Activated CD8-positive, alpha-beta memory T cell treated with anti-CD3 and anti-CD28 coated beads for 24 hours (primary cell): ENCODE measurements at places on chromosomes 16 and 17.

DNA sequence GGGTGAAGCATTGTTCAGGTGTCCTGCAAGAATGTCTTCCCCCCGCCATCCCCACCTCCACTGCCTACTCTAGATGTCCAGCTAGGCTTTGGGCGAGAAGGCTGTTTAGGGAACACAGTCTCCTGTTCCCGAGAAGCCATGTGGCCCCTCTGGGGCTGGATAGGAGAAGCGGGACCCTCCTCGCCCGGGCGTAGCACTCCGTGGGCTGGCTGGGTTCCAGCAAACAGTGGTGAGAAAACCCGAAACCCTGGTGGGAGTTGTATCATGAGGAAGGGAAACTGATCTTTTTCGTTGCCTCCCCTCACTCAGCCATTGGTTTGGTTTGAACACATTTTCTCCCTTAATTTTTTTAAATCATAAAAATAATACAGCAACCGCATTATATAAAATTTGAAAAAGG is 56.6 kb downstream of the IRF8 start:
- DNase-seq, result peak; percentile 74

GRCh38 chr17:2687074-2687418 is 24.5 kb downstream of the CLUH start:
- DNase-seq, result no peak

DNA sequence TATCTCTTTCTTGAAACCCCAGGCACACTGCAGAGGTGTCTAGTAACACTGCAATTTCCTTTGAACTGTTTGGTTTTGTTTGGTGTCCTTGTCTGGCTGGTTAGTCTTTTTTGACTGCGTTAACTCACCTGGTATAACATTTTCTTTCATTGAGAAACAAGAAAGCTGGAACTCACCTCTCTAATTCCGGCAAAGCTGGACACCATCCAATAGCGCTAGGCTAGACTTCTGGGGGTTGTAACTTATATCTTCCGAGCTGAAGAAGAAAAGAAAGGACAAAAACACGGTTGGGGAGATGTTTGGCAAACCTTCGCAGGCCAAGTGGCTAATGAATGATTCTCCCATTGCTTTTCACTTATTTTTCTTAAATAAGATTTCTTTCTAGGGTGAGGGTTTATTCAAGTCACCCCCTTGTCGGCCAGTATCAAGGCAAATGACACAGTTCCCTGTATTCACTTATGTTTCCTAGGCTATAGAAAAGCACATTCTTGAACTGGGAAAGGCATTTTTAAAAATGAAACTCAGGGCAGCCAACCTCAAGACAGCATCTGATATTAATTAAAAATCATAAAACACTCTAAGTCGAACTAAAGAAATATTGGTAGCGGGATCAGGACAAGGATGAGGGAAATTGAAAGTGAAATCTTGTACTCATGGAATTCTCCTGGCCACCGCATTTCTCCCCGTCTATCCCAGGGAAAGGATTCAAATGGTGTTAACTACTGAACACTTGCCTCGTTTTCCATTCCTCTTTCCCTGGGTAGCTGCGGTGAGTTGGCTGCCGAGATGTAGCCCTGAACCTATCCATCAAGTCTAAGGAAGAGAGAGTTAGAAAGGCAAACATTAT is 95.9 kb upstream of the ZFHX3 start:
- no peak for DNase-seq

DNA sequence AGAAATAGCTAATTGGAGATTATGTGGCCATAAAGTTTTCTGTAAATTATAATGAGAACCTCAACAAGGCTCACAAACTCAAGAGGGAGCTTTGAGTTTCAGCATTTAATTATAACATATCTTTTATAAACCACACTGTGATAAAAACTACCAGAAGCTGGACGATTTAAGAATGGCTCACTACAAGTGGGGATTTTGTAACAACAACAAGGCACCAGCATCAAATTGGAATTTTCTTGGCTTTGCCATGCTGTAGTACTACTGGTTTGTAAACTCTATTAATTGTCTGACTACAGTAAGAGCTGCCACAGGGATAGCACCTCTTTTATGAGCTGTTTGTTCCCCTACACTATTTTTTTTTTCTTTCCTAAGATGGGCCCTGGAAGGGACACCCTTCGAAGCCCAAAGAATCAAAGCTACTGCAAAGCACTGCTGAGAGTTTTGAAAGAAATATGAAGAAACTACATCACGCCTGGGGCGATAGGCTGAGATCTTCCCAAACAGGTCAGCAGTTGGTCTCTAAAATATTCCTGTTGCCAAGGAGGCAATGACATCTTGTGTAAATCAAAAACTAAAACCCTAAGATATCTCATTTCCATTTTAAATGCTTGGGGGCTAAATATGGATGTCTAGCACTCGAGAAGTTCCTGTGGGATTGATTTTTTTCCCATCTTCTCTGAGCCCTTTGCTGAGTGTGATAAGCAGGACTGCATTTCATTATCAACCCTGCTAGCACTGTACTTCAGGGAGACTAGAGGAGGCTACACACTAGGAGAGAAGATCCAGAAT is 40.9 kb downstream of the SKAP1 start:
- no peak for DNase-seq

GRCh38 chr17:7873051-7873450 is 15.2 kb downstream of the CYB5D1 start:
- no peak for DNase-seq

DNA sequence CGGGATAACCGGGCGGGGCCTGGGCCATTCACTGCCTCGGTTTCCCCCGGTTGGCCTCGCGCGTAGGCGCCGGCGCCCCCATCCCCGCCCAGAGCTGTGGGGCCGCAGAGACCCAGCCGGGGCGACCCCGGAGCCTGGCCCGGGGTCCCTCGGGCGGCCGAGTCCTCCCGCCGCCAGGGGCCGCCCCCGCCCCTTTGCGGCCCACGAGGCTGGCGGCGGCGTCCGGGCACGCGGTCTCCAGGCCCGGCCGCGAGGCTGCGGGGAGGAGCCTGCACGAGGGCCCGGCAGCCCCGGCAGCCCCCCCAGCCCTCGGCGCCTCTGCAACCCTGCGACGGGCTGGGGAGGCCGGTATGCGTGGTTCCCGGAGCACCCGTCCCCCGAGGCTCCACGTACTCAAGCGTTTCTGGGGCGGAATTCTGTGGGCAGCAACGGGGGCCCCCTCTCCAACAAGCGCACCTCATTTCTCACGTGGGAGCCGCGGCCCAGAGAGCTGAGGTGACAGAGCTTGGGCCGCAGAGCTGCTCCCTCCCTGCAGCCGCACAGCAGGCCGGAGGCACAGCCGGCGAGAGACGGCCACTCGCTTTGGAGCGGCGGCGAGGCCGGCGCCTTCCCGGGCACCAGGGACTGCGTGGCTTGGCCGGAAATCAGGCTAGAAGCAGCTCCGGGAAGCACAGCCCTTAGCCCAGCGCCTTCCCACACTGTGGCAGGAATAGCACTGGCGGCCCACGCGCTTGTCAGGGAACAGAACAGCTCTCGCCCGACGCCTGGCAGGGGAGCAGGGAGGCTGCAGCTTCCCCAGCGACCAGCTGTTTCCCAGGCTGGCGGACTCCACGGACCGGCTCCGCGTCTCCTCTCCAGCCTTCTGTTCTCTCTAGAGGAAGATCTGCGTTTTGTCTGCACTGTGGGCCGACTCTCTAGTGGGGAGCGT is 867 bp upstream of the LIMD2 start:
- DNase-seq, result peak; percentile 85

GRCh38 chr16:48383009-48383876 is 2.0 kb downstream of the SIAH1 start:
- no peak for DNase-seq

DNA sequence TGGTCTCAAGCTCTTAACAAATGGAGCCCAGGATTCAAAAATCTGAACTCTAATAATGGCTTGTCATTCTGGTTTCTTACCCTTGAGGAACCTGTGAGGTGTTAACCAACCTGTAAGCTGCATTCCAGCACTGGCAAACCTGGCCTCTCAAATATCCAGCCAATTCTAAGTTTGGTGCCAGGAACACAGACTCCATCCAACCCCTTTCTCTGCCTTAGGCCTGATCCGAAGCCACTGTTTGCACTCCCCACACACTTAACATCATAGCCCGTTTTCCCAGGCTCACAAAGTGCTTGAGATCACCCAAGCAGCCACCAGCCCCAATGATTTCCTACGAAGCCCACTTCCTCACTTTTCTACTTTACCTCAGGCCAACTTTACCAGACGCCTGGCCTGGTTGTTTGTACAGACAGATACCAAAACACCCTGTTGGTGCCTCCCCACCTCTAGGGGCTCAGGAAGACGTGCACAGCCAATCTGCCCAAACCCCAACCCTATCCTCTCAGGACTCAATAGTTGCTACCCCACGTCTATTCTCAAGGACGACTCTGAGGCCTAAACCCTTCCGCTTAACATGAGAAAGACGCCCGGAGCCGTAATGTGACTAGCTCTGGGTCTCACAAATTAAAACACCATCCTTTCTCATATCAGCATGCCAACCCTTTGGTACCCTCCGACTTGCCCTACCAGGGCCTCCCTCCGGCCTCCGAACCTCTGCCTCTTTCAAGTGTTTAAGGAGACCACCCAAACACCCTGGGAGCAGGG is 3.2 kb upstream of the PER1 start:
- DNase-seq, result no peak

DNA sequence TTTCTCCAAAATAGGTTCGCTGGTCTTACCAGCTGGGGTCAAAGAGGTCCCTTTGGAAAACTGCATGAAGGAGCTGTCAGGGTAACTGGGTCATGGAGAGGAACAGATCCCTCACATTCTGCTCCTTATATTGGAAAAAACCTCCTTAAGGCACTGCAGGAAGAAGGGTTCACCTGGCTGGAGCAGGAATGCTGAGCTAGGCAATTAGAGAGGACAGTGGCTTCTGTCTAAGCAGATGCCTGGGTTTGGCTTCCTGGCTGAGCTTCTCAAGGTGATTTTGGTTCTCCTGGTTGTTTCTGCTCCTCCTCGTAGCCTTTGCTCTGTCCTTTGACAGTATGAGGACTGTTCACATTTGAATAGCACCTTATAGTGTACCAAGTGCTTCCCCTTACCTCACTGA is 19.6 kb downstream of the ITGB3 start:
- no peak for DNase-seq

- DNase-seq, result no peak
Measured at GRCh38 chr16:79437764-79438751, 162.5 kb downstream of the MAF start.

DNA sequence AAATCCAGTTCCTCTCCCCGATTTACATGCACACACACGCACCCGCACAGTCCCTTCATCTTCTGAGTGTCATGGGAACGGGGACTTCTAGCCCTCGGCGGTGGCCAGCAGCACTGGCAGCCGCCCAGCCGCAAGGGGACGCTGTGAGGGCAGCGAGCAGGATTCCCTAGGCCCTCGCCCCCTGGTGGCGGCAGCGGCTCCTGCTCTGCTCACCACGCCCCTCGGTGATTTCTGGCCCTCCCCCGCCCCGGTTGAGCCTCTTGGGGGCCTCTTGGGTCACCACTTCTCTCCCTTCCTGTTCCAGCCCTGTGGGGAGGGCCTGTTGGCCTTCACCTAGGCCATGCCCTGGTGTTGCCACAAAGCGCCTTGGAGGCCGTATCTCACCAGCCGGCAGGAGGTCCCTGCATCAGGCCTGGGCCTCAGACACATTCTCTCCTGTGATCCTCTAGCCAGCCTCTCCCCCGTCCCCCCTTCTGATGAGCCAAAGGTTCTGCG is 75.2 kb upstream of the KSR1 start:
- DNase-seq, result peak; percentile 90

DNA sequence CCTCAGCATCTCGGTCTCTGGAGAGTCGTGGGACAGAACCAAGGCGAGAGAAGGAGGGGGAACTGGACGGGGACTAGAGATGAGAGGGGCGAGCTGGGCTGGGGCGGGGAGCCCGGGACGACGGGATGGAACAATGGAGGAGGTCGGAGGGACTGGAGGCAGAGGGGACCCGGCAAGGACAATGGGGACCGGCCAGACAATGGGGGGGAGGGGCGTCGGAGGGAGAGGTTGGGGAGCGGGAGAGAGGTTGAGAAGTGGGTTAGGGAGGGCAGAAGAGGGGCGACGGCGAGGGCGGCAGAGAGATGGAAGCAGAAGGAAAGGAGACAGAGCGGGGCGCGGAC is 719 bp downstream of the NGFR start:
- DNase-seq, result no peak

DNA sequence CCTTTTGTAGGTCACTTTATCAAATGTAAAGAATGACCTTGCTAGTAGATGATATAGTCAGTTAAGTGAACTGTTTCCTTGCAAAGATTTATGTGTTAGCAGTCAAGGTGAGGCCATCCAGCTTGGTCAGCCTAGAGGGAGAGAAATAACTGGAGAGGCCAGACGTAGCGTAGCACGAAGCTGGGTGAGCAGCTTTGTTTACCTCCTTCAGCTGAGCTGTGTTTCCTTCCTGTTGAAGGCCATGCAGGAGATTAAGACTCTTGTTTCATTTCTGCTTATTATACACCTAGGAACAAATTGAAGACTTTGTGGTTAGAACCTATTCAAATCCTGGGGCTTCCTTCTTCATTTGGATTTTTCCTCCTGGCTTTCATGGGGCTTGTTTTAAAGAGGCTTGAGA is 267.1 kb downstream of the PHKB start:
- no peak for DNase-seq

DNA sequence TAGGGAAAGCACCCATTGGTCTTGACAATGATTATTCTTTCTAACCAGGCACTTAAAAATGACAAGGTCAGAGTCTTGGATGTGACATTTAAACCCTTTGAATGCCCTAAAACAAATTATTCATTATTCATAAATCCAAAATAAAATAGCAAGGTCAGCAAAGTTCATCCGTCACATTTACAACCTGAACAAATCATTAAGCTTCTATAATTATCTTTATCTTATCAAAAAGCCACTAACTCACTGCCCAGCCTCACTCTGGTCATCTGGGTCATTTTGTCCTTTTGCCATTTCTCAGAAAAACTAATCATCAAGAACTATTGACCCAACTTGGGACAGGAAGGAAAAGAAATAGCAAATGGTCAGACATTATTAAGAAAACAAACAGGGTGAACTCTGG is 507.3 kb upstream of the CDH8 start:
- no peak for DNase-seq

DNA sequence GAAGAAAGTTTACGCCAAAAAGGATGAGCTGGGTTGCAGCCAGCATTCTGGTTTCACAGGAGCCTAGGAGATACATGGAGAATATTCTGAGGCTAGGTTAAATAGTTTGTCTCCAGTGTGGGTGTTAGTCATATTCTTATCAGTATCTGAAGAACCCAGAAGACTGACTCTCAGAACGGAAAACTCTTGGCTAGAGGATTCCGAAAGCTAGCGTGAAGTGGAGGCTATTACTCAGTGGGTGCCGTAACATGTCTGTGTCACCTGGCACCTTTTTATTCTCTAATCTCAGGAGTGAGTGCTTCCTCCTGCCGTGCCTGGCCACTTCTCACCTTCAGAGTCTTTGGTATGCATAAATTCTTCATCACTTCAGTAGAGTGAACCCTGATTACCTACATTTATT is 199.5 kb downstream of the WWOX start:
- no peak for DNase-seq

GRCh38 chr16:17972460-17972943 is 364.0 kb downstream of the NPIPA8 start:
- DNase-seq, result no peak

GRCh38 chr17:76686538-76687297 is 24.0 kb downstream of the MXRA7 start:
- DNase-seq, result no peak
